ENCODE measurements at places on chromosomes 7 and 10. TPM values are rescaled to one million over a fixed set of nuclear protein-coding genes. Genes with fewer than 3 reads are reported as not detected.

Gene PDE6C
- total RNA-seq = not detected

Gene GIGYF1
- 11.4 TPM for total RNA-seq

Gene DGKI
- total RNA-seq = 5.3 TPM

Gene CYP2W1
- total RNA-seq = not detected

Gene COX19
- total RNA-seq = 7.2 TPM

Gene FAM180A
- 78.5 TPM for total RNA-seq

Gene C10orf95
- 0.06 TPM for total RNA-seq

Gene C7orf57
- not detected for total RNA-seq

Gene IDI2
- not detected for total RNA-seq

Gene FLNC
- 110 TPM for total RNA-seq

Gene TIMM23B
- 18.7 TPM for total RNA-seq

Gene NPY4R
- total RNA-seq = not detected

Gene DEPP1
- total RNA-seq = 79.2 TPM

Gene SLC16A12
- 0.53 TPM for total RNA-seq

Gene CPA4
- total RNA-seq = 0.92 TPM

Gene PANK1
- 2.5 TPM for total RNA-seq

Gene NEUROD6
- not detected for total RNA-seq

Gene SGCE
- 90.5 TPM for total RNA-seq

Gene FFAR4
- total RNA-seq = not detected

Gene POLR1F
- 13.1 TPM for total RNA-seq

Gene OPN1SW
- not detected for total RNA-seq

Gene PCLO
- total RNA-seq = under 0.01 TPM

Gene CALHM2
- 38.6 TPM for total RNA-seq

Gene MRC1
- total RNA-seq = 0.37 TPM

Gene ITPRID1
- not detected for total RNA-seq

Gene VIPR2
- 0.06 TPM for total RNA-seq

Gene HOXA1
- 0.12 TPM for total RNA-seq

Gene PON1
- total RNA-seq = not detected

Gene CUBN
- total RNA-seq = 2.2 TPM

Gene HTR5A
- total RNA-seq = not detected

Gene BZW2
- 33.7 TPM for total RNA-seq

Gene NOM1
- 12.9 TPM for total RNA-seq

Gene ELMO1
- total RNA-seq = 6.3 TPM

Gene LDB3
- total RNA-seq = 0.12 TPM

Gene COL13A1
- 14.8 TPM for total RNA-seq
